ENCODE measurements at places on chromosomes 4 and X.

DNA sequence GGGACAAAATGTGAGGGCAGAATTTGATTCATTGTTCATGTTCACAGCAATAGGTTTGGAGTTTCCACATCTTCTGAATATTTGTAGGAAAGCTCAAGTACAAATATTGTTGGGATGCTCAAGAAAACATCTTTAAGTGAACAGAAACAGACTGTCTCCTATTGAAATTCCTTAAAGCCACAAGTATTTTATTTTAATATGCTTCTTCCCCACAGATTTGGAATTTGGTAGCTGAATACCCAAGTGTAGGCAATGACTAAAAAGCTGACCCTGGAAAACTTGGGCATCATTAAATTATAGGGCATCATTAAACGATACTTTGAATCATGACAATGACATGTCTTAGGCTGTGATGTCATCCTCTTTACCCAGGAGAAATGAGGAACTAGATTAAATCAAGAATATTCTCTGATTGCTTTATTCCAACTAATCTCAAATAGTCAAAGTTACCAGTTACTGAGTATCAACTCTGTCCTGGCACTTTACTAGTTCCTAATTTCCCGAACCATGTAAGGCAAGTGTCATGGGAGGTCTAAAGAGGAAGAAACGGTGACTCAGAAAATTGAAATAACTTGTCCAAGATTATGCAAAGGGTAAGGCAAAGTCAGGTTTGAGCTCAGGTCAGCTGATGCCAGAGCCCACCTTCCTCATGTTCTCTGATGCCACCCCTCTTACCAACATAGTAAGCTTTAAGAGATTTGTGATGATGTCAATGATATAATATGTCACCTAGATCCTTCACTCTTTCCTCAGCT lies 223.1 kb upstream of the LEF1 start:
- DNase-seq = no peak

DNA sequence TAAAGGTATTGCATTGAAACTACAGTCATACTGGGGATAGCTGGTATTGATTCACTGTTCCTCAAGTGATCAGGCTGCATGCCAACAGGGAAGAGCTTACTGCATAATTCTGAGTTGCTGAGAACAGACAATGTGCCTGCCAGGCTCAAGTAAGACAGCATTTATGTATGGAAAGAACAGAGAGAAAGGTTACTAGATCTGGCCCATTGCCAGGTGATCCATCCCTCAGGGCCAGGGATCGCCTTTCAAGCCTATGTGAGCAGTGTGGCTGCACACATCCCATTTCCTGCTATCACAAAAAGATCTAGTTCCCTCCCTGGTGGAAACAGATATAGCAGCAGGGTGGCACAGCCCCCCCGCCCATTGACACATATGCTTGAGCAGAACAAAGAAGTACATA lies 254.0 kb downstream of the TMA16 start:
- peak; percentile 47 for DNase-seq

DNA sequence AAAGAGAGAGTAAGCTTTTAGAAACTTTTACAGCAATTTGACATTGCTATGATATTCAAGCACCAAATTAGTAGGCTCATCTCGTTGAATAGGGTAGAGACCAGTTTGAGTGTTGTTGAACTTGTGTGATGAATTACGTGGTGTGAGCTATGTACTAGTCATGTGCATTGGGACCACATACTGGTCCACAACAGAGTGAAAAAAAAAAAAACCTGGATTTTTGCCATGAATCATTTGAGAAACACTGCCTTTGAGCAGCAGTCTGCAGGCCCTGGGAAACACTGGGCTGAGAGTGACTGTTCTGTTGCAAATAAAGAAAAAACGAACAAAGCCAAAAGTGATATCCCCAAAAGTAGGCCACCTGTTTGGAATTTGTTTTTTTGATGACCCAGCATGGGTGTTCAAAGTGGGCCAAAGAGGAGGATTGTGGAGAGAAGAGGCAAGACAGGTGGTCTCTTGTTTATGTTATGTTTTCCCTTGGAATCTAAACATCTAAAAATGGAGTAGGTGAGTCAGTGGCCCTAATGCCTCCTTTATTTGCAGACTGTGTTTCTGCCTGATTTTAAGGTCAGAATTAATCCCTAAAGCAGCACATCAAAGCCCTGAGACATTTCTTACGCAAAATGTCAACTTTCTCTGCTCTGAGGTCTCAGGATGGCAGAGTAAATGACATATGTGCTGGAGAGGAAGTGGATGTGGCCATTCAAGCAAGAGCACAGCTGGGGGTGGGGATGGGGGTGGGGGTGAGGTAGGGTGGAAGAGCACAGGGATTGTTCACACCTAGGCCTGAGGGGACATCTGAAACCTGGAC lies 33.5 kb downstream of the TAF7L start:
- no peak for DNase-seq

DNA sequence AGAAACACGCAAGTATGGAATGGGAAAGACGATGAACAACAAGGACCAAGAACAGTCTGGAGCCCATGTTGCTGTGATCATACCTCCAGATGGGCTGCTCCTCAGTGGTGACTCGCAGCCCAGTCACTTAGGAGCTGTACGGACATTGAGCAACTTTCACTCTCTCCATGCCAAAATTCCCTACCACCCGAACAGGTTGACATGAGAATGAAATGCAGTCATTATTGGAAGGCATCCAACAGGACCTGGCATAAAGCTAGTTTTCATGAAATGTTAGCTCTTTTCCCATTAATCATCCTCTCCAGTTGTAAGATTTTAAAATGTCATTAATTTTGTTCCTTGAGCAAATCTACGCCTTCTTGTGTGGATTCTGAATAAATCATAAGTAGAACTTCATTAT lies 82.7 kb upstream of the GPM6B start:
- DNase-seq = peak; percentile 95

DNA sequence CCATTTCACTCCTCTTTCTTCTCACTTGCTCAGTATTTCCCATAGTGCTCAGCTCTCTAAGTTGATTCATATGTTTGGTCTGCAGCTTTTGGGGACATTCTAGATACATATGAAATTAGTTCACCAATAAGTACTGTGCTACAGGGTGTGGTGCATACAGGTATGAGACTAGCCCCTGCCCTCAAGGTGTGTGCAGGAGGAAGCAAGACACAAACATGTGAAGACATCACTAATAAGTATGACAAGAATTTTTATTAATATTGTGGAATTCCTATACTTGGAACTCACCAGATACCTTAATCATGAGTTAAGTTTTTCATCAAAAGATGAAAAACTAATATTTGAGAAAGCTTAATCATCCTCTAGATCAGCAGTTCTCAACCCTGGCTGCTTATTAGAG lies 505.2 kb downstream of the ZNF674 start:
- DNase-seq = peak; percentile 53

Data from bronchial epithelial cell (primary cell).